ENCODE measurements at places on chromosomes 5 and 9.

DNA sequence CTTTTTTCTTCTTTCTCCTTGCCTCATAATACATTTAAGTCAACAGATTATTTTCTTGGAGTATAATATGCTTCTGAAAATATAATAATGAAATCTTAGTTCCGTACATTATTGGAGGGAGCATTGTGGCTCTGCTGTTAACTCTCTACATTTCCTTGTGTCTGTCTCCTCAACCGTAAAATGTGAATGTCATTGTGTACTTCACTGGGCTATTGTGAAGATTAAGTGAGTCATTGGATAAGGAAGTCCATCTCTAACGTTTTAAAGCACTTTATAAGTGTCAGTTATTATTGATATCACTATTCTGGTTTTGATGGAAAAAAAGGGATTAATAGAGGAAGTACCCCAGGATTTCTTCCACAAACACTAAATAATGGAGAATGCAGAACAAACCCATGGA is 304.5 kb upstream of the RFX3 start:
- no peak for DNase-seq

GRCh38 chr5:177036443-177036842 is 13.9 kb downstream of the ZNF346 start:
- DNase-seq: no peak

DNA sequence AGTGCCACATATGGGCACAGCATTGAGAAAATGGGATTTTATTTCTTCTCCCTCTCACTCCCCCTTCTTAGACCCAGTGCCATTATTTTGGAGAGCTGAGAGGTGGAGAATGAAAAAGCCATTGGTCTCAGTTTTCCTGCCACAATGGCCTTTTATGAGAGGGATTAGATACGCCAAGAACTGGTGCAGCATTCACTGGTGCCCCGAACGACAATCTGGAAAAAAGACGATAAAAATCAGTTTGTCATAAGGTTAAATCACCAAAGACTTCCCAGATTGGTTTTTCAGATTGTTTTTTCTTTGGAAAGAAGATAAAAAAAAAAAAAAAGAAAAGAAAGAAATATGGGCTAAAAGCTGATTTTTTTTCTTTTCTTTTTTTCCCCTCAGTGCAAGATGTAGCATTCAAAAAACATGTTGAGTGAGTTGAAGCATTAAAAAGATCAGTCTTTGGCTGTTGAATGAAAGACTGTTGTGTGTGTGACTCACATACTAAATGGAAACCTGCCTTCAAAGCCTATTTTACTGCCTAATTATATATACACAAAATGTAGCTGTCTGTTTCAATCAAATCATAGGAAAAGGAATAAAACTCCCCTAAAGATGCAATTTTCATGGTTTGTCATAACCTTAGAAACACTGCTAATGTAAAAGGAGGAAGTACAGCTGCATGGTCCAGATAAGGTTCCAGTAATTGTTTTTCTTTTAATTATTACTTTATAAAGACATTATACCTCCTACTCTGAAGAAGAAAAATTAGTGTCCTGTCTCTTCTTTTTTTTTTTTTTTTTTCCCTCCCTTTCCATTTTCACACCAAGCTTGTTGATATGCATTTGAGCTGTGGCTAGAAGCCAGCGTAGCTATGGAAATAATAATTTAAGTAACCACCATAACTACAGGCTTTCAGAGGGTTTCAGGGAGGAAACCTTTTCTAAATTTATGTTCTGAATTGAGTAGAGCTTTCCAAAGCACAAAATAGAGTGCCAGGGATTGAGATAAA is 27.2 kb upstream of the ZNF608 start:
- DNase-seq: no peak

DNA sequence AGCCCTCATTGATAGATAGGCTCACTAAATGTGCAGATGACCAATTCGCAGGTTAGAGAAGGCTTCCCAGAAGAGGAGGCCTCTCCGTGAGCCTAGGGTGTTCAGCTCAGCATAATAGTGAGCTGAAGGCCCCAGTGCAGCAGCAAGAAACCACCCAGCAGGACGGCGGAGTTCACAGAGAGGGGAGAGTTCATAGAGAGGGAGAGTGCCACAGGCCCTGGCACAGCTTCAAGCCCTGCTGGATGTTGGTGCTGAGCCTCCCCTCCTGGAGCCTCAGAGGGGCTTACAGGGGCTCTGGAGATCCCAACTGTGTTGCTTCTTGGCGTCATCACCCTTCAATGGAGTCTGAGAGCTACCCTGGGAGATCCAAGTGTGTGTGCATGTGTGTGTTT is 2.1 kb downstream of the SLC22A5 start:
- no peak for DNase-seq

- DNase-seq: no peak
Measured at GRCh38 chr9:16867576-16868311, 2.7 kb downstream of the BNC2 start.

- DNase-seq: no peak
Measured at GRCh38 chr5:115941051-115941675, 21.1 kb upstream of the LVRN start.

- no peak for DNase-seq
Measured at GRCh38 chr5:54829676-54830535, 155.5 kb downstream of the ESM1 start.

- no peak for DNase-seq
Measured at GRCh38 chr9:102550266-102550665, 444.9 kb upstream of the CYLC2 start.

GRCh38 chr5:88401686-88402085 is 133.0 kb upstream of the TMEM161B start:
- DNase-seq: no peak

DNA sequence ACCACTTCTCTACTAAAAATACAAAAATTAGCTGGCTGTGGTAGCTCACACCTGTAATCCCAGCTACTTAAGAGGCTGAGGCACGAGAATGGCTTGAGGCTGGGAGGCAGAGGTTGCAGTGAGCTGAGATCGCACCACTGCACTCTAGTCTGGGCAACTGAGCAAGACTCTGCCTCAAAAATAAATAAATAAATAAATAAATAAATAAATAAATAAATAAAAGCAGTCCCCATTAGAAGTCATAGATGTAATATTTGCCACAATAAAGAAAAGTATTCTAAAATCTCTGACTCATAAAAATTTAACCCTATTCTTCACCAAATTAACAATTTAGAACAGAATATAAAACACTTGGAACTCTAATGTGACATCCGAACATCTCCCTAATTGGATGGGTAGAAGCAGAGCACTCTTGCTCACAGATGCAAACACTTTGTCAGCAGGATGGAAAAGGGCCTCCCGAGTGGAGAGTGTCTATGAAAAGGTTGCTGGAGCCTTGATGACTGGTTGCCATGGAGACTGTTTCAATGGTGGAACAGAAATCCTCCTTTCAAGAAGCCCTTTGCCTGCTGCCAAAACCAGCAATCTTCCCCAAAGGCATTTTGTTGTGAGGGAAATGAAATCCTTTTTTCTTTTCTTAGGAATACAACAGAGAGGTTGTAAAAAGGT is 38.9 kb upstream of the TRAF1 start:
- DNase-seq: no peak

DNA sequence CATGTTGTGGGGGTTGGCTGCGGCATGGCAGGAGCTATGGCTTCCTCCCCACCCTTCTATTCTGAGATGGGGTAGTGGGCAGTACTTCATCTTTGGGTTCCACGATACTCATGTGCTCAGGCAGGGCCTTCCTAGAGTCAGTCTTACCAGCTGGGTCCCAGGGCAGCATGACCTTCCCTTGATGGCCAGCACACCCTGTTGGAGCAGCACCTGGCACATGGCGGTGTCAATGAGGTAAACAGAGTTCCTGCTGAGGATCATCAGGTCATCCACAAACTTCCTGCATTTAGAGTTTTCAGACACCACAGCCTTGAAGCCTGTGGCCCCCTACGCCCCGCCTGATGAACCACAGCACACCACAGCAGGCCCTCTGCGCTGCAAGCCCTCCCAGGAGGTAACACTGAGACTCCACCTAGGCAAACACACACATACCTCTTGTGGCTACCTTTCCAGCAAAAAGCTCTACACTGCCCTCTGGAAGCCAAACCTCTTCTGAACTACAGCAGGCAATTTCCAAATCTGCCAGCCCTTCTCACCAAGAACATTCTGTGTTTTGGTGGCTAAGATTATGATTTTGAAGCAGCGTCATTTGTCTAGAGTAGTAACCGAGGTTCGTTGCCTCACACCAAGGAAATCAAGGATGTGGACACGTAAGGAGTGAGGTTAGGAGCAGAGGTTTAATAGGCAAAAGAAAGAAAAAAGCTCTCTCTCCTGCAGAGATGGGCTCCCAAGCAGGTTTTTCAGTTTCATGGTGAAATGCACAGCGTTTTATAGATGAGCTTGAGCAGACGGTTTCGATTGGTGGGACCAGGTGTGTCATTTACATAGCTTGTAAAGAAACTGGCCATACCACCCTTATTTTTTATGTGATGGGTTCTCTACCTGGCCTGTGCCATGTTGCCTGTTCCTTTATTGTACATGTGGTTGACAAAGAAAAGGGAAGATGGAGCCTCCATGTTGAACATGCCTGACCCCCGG is 20.3 kb upstream of the TMEM174 start:
- DNase-seq: no peak

DNA sequence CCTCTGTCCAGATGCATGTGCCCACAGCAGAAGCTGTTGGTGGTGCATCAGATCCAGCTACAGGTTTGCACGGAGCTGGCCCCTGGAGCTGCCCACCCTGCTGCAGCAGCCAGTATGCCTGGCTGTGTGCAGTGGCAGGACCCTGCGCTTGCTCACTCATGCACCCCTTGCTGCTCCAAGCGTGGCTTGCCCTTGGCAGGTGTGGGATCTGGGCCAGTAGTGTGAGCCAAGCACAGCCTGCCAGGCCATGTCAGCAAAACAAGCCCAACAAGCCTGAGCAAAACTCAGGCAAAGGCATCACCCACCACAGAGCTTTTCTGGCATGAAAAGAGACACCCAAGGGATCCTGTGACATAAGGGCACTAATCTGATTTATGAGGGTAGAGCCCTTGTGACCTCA is 18.3 kb upstream of the ECPAS start:
- no peak for DNase-seq

- DNase-seq: no peak
Measured at GRCh38 chr5:159850160-159850559, 66.1 kb upstream of the ADRA1B start.

GRCh38 chr9:114207034-114207810 is 51.9 kb downstream of the COL27A1 start:
- no peak for DNase-seq

GRCh38 chr5:101605700-101606099 is 690.4 kb downstream of the SLCO4C1 start:
- no peak for DNase-seq

GRCh38 chr9:118575341-118576070 is 793.7 kb downstream of the BRINP1 start:
- DNase-seq: no peak

DNA sequence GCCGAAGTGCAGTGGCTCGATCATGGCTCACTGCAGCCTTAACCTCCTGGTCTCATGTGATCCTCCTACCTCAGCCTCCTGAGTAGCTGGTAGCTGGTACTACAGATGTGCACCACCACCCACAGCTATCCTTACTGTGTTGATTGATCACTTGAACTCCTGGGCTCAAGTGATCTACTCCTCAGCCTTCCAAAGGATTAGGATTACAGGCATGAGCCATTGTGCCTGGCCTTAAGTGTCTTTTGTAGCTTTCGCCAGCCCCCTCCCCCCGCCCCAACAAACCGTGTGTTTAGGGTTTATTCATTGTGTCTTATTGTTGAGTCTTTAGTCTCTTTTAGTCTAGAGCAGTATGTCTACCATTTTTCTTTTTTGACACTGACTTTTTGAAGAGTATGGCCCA is 33.1 kb downstream of the SPIN1 start:
- no peak for DNase-seq

GRCh38 chr5:97979740-97980139 is 793.7 kb upstream of the RGMB start:
- no peak for DNase-seq

DNA sequence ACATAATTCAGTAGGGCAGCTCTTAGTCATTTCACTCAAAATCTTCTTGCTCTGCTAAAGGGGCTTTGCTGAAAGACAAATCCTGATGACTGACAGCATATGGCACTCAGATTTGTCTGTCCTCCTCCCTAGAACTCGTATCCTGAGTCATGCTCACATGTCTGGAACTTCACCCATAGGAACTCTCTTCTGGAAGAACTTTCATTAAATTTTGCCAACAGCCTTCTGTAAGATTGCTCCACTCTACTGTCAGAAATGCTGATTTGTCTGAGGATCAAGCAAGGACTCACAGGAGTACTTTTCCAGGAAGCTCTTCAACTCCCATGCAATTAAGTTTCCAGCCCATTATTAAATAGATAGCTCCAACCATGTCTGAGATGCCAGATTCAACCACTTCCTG is 59.8 kb upstream of the SNX2 start:
- DNase-seq: no peak

DNA sequence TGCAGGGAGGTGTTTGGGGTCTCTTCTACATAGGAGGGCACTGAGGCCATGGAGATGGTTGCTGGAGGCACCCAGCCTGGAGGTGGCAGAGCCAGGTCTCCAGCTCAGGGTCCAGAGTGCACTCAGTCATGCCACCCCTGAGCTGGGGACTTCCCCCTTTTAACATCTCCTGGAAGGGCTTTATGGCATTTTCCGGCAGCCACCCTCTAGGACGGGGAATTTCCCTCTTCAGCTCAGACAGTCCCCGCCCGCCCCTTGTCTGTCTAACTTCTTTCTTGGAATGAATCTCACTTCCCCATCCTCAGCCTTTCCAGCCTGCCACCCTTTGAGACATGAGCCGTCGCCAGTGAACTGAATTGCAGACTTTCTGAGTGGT is 49.9 kb downstream of the COL15A1 start:
- peak; percentile 11 for DNase-seq

- no peak for DNase-seq
Measured at GRCh38 chr5:72107131-72107900, at the start of gene MAP1B. MAP1B (plus strand) TSS chr5:72107475; CDS start chr5:72107532, 57 bp downstream.

DNA sequence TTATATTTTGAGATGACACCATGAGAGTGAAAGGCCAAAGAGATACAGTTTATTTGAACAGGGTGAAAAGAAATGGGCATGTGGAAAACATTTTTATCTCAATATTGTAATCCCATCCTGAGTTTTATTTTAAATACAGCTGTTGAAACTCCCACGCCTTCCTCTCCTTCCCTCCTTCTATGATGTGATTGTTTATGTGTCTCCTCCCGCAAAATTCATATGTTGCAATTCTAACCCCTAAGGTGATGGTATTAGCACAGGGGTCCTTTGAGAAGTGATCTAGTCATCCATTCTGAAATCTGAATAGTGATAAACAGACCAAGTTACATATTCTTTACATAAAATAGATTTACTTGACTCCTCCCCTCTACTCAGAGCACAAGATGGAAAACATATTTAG is 1275.4 kb upstream of the C9orf72 start:
- DNase-seq: no peak

DNA sequence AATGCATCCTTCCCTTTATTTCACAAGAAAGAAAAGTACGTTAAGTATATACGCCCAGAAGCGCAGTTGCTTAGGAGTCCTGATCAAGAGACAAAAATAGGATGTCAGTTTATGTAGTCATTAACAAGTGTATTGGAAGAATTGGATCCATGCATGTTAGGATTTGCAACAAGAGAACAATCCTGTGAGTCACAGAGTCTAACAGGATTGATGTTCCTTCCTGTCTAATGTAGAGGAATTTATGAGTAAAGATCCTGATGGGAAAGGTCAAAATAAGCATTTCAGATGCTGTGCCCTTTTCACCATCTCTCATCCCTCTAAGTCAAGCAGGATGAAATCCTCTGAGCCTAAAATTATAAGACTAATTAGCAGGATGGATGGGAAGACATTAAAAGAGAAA is 406.0 kb upstream of the GRIA1 start:
- no peak for DNase-seq
